ENCODE measurements at places on chromosomes 11 and 22.

GRCh38 chr11:86442827-86443226, 68.1 kb downstream of the CCDC81 start:
- H3K27ac ChIP-seq, result no peak overlapping the region
- DNase-seq, result no peak
- H3K27me3 ChIP-seq, result no peaks in the 10 kb centered on the region
- H3K4me3 ChIP-seq, result no peak overlapping the region

DNA sequence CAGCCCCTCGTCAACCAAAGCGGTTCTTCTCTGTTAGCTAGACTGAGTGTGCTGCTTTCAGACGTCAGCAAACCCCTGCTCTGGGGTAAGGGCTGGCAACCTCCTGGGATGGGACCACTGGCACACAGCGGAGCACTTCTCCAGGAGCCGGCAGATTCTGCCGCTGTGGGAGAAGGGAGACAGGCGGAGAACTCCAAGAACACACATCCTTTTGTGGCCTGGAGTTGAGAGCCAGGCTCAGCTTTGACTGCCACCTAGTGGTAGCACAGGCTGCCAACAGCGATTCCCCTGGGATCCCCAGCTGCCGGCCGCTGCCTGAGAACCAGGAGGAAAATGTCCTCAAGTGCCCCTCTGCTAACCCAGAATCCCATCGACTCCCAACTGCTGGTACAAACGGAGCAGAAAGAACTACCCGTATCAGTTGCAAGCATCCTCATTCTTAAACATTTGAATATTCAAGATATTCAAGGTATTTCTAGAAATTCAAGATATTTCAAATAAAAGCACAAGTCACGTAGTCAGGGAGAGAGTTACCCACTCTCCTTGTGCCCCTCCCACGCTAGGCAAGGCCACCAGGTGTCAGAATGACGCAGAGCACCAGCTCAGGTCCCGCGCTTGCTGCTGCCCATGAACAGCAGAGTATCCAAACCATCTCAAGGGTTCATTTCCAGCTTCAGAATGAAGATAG, 4.9 kb downstream of the LTO1 start:
- no peak overlapping the region for H3K27ac ChIP-seq
- H3K4me1 ChIP-seq, result no peaks in the 10 kb centered on the region
- no peak overlapping the region for H3K4me3 ChIP-seq
- H3K36me3 ChIP-seq, result peaks cover 37% of the 10 kb centered on the region
- DNase-seq, result peak; percentile 55

GRCh38 chr11:2589538-2589934, 110.3 kb downstream of the KCNQ1OT1 start:
- H3K4me3 ChIP-seq, result no peak overlapping the region
- H3K27me3 ChIP-seq, result peaks cover 11% of the 10 kb centered on the region
- H3K27ac ChIP-seq, result no peak overlapping the region
- H3K36me3 ChIP-seq, result no peaks in the 10 kb centered on the region
- H3K4me1 ChIP-seq, result no peaks in the 10 kb centered on the region

DNA sequence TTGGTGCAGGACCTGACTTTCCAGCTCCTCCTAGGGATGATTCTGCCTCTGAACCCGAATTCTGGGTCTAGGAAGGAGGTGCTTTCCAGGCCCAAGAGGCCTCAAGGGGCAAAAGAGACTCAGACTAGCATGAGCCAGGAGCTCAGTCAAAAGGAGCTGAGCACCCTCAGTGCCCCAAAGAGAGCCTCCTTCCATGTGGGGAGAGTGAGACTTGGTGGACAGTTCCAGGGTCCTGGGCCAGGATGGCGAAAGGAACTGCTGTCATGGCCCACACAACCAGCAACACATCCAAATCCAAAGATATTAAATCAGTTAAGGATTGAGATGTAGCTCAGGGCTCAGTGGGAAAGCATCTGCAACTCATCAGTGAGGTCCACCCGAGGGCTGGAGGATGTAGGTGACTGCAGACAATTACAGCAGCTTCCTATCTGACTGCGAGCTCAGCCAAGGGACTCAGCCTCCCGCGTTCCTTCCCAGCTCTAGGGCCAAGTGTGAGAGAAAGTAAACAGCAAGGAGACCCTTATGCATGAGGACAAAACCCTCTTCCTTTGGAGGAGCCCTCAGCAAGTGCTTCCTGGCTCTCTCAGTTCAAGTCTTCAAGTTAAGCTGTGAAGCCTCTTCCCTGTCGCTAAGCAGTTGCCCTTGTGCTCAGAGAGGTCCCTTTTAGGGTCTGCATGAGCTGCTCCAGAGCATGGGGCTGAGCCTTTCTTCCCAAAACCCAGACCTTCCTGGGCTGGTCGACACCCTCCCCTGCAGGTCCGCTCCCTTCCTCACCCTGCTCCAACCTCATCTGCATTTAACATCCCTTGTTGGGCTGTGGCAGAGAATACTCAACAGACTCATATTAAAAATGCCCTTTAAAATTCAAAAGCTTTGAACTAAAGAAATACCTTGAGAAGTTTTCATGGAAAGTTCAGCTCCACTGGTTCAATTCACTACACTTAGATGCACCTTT, 35.8 kb downstream of the C11orf58 start:
- no peak for DNase-seq
- H3K4me1 ChIP-seq, result peaks cover 5% of the 10 kb centered on the region
- no peaks in the 10 kb centered on the region for H3K36me3 ChIP-seq
- no peaks in the 10 kb centered on the region for H3K27me3 ChIP-seq
- no peak overlapping the region for H3K27ac ChIP-seq

DNA sequence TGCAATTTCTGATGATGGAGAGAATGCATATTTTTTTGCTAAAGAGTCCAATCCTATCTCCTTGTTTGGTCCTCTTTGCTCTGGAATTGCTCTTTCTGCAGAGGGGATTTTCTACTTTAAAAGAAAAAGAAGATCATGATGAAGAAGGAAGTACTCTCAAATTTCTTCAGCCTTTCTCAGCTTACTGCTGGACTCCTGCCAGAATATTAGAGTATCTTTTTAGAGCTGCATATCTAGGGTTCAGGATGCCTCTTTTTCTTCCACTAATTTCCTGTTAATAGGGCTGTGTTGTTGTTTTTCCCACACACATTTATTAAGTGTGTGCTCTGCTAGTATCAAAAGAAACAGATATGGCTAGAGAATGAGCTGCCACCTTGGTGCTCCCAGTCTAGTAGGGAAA, 18.2 kb downstream of the UBASH3B start:
- no peak overlapping the region for H3K4me3 ChIP-seq
- peaks cover 3% of the 10 kb centered on the region for H3K36me3 ChIP-seq
- no peak overlapping the region for H3K27ac ChIP-seq
- H3K27me3 ChIP-seq, result no peaks in the 10 kb centered on the region
- peaks cover 18% of the 10 kb centered on the region for H3K4me1 ChIP-seq
- no peak for DNase-seq

- DNase-seq, result no peak
- no peak overlapping the region for H3K4me3 ChIP-seq
- no peak overlapping the region for H3K27ac ChIP-seq
- no peaks in the 10 kb centered on the region for H3K27me3 ChIP-seq
- H3K4me1 ChIP-seq, result no peaks in the 10 kb centered on the region
Observed at GRCh38 chr11:12523180-12523924, 146.0 kb downstream of the PARVA start.

DNA sequence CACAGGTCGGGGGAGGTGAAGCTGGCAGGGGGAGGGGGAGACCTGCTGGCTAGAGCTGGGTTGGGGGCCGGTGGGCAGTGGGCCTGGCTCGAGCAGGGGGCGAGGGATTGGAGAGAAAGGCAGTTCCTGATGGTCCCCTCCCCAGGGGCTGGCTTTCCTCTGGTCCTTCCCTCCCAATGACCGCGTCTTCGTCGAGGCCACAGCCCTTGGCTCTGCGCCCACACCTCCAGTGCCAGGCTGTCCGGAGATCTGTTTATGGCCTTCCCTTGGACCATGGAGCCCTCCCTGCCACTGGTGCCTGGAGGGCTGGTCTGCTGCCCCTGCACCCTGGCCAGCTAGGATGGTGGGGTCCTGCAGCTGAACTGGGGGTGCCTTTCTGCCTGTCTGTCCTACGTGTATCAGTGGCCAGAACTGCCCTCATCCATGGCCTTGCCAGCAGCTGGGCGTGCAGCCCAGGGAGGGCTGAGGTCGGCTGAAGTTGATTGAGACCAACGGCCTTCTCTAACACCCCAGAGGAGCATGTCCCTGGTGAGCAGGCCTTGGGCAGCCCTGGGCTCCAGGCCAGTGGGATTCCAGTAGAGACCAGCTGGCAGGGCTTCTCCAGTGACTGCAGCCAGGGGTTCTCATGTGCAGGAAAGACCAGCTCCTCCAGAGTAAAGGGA, 12.3 kb downstream of the TANGO2 start:
- H3K4me3 ChIP-seq, result no peak overlapping the region
- no peaks in the 10 kb centered on the region for H3K27me3 ChIP-seq
- H3K27ac ChIP-seq, result no peak overlapping the region
- peaks cover 7% of the 10 kb centered on the region for H3K4me1 ChIP-seq
- DNase-seq, result peak; percentile 46

DNA sequence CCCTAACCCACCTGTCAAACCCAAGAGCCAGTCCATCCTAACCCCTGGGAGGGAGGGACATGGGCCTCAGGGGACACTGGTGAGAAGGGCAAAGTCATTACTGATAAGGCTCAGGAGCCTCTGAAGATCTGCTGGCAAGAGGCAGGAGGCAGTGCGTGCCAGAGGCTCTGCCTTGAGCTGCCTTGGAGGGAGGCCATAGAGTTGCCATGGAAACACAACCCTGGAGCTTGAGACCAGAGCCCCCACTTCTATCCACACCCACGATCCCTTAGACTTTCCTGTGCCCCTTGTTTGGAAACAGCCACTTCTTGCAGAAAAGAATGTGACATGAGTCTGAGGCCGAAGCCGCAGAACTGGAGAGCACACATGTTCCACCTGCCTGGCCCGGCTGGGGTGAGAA, 89.7 kb upstream of the CSNK2A3 start:
- no peak overlapping the region for H3K4me3 ChIP-seq
- H3K27ac ChIP-seq, result no peak overlapping the region
- no peak for DNase-seq
- H3K36me3 ChIP-seq, result no peaks in the 10 kb centered on the region

- H3K36me3 ChIP-seq, result no peaks in the 10 kb centered on the region
- DNase-seq, result no peak
- no peak overlapping the region for H3K27ac ChIP-seq
- H3K4me1 ChIP-seq, result no peaks in the 10 kb centered on the region
Observed at GRCh38 chr11:36240173-36240572, 49.1 kb downstream of the COMMD9 start.

GRCh38 chr22:36925388-36926290, 12.2 kb downstream of the CSF2RB start:
- no peaks in the 10 kb centered on the region for H3K4me1 ChIP-seq
- no peak overlapping the region for H3K27ac ChIP-seq
- no peaks in the 10 kb centered on the region for H3K27me3 ChIP-seq
- no peak overlapping the region for H3K4me3 ChIP-seq
- H3K36me3 ChIP-seq, result no peaks in the 10 kb centered on the region
- DNase-seq, result no peak

GRCh38 chr11:130548491-130548833, 100.0 kb downstream of the ADAMTS15 start:
- H3K4me1 ChIP-seq, result no peaks in the 10 kb centered on the region
- H3K36me3 ChIP-seq, result no peaks in the 10 kb centered on the region
- H3K27me3 ChIP-seq, result no peaks in the 10 kb centered on the region
- no peak for DNase-seq
- H3K27ac ChIP-seq, result no peak overlapping the region

GRCh38 chr11:129743112-129743815, 72.4 kb upstream of the TMEM45B start:
- H3K27me3 ChIP-seq, result no peaks in the 10 kb centered on the region
- no peak overlapping the region for H3K4me3 ChIP-seq
- no peak overlapping the region for H3K27ac ChIP-seq
- no peak for DNase-seq
- H3K36me3 ChIP-seq, result no peaks in the 10 kb centered on the region

DNA sequence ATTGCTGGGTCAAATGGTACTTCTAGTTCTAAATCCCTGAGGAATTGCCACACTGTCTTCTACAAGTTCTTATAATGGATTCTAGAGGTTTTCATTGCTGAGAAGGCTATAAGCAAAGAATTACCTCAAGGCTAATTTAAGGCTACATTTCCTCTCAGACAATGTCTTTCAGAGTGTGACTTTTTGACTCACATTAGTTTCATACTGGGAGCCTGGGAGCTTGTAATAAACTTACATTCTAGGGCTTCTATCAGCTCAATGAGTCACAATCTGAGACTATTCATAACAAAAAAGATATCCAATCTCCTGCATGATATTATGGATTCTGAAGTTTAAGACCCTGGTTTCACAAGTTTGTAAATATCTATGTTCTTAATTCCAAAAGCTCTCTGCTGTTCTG, 408.7 kb downstream of the LRRC4C start:
- H3K27me3 ChIP-seq, result no peaks in the 10 kb centered on the region
- no peak overlapping the region for H3K27ac ChIP-seq

DNA sequence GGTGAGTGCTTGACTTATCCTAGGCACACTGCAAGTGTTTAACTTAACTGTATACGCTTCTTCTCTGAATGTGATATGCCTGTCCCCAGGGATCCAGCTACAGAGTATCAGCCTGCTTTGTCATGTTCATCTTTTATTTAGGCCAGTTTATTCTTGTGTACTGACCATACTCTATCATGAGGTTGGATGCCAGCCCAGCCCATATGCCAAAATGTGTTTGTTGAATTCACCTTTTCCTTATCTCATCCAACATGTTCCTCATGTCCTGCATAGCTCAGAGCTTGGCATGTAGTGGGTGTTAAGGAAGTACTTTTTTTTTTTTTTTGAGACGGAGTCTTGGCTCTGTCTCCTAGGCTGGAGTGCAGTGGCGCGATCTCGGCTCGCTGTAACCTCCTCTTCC, 116.2 kb downstream of the NCAM1 start:
- H3K4me1 ChIP-seq, result no peaks in the 10 kb centered on the region
- no peaks in the 10 kb centered on the region for H3K36me3 ChIP-seq
- DNase-seq, result no peak
- H3K4me3 ChIP-seq, result no peak overlapping the region
- H3K27ac ChIP-seq, result no peak overlapping the region

- no peak for DNase-seq
- H3K27me3 ChIP-seq, result no peaks in the 10 kb centered on the region
- peaks cover 8% of the 10 kb centered on the region for H3K4me1 ChIP-seq
- H3K36me3 ChIP-seq, result no peaks in the 10 kb centered on the region
- H3K4me3 ChIP-seq, result no peak overlapping the region
Observed at GRCh38 chr11:32312865-32313403, 122.4 kb downstream of the WT1 start.

- H3K27me3 ChIP-seq, result no peaks in the 10 kb centered on the region
- H3K36me3 ChIP-seq, result peaks cover 6% of the 10 kb centered on the region
- no peaks in the 10 kb centered on the region for H3K4me1 ChIP-seq
- H3K27ac ChIP-seq, result peak overlapping the region; percentile 70
- peak overlapping the region; percentile 61 for H3K4me3 ChIP-seq
Observed at GRCh38 chr11:128692753-128693415, 988 bp upstream of the FLI1 start.

DNA sequence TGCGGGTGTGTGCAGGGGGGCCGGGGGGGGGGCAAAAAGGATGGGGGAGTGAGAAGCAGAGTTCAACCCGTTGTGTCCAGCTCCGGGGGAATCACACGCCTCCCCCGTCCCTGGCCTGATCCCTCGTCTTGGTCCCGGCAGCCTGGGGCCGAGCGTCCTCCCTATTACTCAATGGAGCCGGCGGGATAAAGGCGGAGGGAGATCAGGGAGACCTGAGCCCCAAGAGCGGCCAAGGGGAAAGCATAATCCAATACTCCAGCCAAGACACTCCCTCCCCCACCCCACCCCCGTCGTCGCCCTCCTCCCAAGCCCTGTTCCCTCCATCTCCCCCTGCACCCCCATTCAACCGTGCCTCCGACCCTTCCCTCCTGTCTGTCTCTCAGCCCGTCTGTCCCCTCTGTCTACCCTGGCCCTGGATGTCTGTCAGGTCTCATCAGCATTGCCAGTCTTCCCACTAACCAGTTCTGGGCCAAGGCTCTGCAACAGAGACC, 2.6 kb downstream of the PHOX2A start:
- H3K4me1 ChIP-seq, result no peaks in the 10 kb centered on the region
- H3K4me3 ChIP-seq, result no peak overlapping the region
- DNase-seq, result no peak
